ENCODE measurements at places on chromosomes 7 and 10.
A peak's percentile ranks its signal among the peaks of the same experiment; 100 is the strongest.

GRCh38 chr7:584122-584465 lies 64.4 kb upstream of the PDGFA start:
- peaks cover 34% of the 10 kb centered on the region for H3K4me1 ChIP-seq
- H3K4me3 ChIP-seq: peak overlapping the region; percentile 81
- peak; percentile 94 for DNase-seq
- H3K27ac ChIP-seq: peak overlapping the region; percentile 96
- H3K36me3 ChIP-seq: peaks cover 43% of the 10 kb centered on the region

GRCh38 chr7:26208040-26208439 lies 6.5 kb downstream of the CBX3 start:
- no peak for DNase-seq
- no peak overlapping the region for H3K4me3 ChIP-seq
- peaks cover 79% of the 10 kb centered on the region for H3K36me3 ChIP-seq
- peaks cover 60% of the 10 kb centered on the region for H3K4me1 ChIP-seq
- H3K27me3 ChIP-seq: no peaks in the 10 kb centered on the region
- no peak overlapping the region for H3K27ac ChIP-seq

DNA sequence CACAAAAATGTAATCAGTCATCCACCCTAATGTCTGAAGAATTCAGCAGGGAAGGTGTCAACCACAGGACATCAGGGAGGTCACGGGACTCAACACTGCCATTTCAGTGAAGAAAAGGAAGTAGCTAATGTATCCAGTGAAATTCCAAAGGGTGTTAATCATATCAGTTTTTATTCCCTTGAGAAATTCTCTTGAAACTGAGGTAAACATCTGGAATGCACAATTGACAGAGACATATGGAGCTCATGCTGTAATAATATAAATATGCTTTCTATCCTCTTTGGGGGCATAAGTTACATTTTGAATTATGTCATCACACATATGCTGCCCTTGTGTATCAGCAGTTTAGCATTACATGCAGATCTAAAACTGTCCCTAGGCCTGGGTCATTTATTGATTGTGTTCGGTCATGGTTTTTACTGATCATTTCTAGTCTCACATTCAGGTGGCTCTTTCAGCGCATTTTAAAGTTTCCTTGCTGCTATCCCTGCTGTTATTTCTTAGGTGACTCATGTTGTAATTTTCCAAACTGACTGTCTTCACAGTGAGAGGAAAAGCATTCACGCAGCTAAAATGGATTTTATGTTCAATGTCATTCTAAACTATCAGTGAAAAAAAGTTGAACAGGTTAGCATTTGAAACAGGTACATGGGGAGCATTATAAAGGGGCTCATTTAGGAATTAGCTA lies 273.9 kb downstream of the TSPAN12 start:
- no peaks in the 10 kb centered on the region for H3K36me3 ChIP-seq
- DNase-seq: no peak
- H3K4me3 ChIP-seq: no peak overlapping the region
- no peaks in the 10 kb centered on the region for H3K27me3 ChIP-seq
- H3K27ac ChIP-seq: no peak overlapping the region

GRCh38 chr7:111729483-111729882 lies 167.2 kb upstream of the IMMP2L start:
- no peaks in the 10 kb centered on the region for H3K4me1 ChIP-seq
- DNase-seq: no peak
- no peak overlapping the region for H3K27ac ChIP-seq
- no peak overlapping the region for H3K4me3 ChIP-seq

- H3K4me1 ChIP-seq: no peaks in the 10 kb centered on the region
- DNase-seq: no peak
- H3K27ac ChIP-seq: no peak overlapping the region
- H3K36me3 ChIP-seq: no peaks in the 10 kb centered on the region
- peaks cover 6% of the 10 kb centered on the region for H3K27me3 ChIP-seq
These were observed 120.9 kb downstream of the BUB3 start for GRCh38 chr10:123275136-123275564.

GRCh38 chr10:76126607-76127527 lies 695.4 kb downstream of the LRMDA start:
- no peak for DNase-seq
- H3K4me3 ChIP-seq: no peak overlapping the region
- H3K36me3 ChIP-seq: no peaks in the 10 kb centered on the region
- no peaks in the 10 kb centered on the region for H3K4me1 ChIP-seq
- H3K27me3 ChIP-seq: no peaks in the 10 kb centered on the region
- H3K27ac ChIP-seq: no peak overlapping the region

DNA sequence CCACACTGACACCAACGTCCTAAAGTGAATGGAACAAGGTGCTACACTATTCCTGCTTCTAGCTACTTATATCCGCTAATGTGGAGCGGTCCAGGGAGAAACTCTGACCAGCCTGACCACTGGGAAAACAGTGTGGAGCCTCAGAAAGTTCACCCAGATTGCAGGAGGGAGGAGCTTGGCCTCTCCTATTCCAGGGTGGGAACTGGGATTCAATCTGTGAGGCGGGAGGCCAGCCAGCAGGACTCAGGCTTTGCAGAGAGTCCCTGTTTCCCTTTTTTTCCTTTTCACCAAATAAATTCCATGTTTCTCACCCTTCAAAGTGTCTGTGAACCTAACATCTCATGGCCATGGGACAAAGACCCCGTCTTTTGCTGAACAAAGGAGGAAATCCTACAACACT lies 86.4 kb upstream of the SEMA3C start:
- H3K4me3 ChIP-seq: no peak overlapping the region
- no peak overlapping the region for H3K27ac ChIP-seq
- no peaks in the 10 kb centered on the region for H3K4me1 ChIP-seq
- H3K36me3 ChIP-seq: no peaks in the 10 kb centered on the region
- no peak for DNase-seq

GRCh38 chr7:158495786-158496185 lies 91.8 kb downstream of the PTPRN2 start:
- DNase-seq: no peak
- no peaks in the 10 kb centered on the region for H3K36me3 ChIP-seq
- no peaks in the 10 kb centered on the region for H3K27me3 ChIP-seq
- no peak overlapping the region for H3K27ac ChIP-seq
- H3K4me3 ChIP-seq: no peak overlapping the region

GRCh38 chr10:23331567-23332301 lies 12.9 kb downstream of the C10orf67 start:
- no peak for DNase-seq

GRCh38 chr10:27360581-27361172 lies 120.1 kb upstream of the ACBD5 start:
- H3K27ac ChIP-seq: no peak overlapping the region
- DNase-seq: peak; percentile 87
- H3K4me1 ChIP-seq: no peaks in the 10 kb centered on the region
- no peaks in the 10 kb centered on the region for H3K36me3 ChIP-seq

- no peak overlapping the region for H3K27ac ChIP-seq
- no peaks in the 10 kb centered on the region for H3K36me3 ChIP-seq
- H3K27me3 ChIP-seq: no peaks in the 10 kb centered on the region
- DNase-seq: no peak
These were observed 239.2 kb upstream of the GLI3 start for GRCh38 chr7:42476255-42476654.

DNA sequence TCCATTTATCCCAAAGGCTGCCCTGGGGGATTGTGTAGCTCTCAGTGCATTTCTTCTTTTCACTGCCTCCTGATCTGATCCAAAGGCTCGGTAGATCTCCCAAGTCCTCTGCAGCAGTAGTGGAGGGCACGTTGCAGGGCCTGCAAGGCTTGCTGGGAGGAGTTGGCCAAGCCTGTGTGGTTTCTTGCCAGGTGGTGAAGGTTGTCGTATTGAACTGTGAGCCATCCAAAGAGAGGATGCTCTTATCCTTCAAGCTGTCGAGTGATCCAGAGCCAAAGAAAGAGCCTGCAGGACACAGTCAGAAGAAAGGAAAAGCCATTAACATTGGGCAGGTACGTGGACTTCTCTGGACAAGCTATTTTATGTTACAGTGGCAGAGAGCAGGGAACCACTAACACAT lies 21.2 kb downstream of the PDCD11 start:
- H3K27ac ChIP-seq: no peak overlapping the region
- peaks cover 71% of the 10 kb centered on the region for H3K36me3 ChIP-seq
- H3K4me3 ChIP-seq: no peak overlapping the region
- H3K4me1 ChIP-seq: peaks cover 5% of the 10 kb centered on the region

DNA sequence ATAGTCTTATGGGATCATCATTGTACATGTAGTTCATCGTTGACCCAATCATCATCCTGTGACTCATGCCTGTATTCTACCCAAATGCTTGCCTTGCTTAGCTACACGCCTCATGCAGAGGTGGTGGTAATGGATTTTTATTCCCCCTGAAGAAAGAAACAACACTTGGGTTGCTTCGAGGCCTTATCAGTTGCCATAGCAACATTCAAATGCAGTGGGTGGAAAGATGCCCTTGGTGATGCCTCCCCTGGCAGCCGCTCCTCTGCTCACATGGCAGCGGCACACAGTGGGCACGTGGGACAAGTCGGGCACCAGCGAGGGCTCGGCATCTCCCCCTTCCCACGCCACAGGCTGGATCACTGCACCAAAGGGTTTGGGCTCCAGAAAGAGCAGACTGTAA lies 54.0 kb upstream of the NMT2 start:
- no peak overlapping the region for H3K27ac ChIP-seq
- no peaks in the 10 kb centered on the region for H3K4me1 ChIP-seq
- no peak for DNase-seq
- no peaks in the 10 kb centered on the region for H3K27me3 ChIP-seq
- H3K36me3 ChIP-seq: peaks cover 20% of the 10 kb centered on the region

DNA sequence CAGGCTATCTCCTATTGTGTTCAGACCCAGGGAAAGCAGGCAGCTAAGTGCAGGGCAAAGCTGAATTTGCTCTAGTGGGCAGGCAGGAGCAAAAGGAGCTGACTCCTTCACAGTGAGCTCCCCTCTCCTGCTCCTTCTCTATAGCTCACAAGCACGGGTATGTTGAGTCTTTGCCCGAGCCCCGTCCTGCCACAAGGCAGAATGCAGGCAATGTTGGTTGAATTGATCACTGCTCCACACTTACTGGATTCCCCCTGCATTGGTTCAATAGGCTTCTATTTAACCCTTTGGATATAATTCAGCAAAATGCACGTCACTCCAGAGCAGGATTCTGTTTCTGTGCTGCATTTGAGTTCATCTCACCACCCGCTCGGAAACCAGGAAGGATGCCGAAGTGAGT lies 16.2 kb upstream of the C10orf90 start:
- H3K4me3 ChIP-seq: no peak overlapping the region
- DNase-seq: no peak
- no peaks in the 10 kb centered on the region for H3K27me3 ChIP-seq
- no peaks in the 10 kb centered on the region for H3K4me1 ChIP-seq

- DNase-seq: no peak
- H3K4me3 ChIP-seq: no peak overlapping the region
- peaks cover 6% of the 10 kb centered on the region for H3K4me1 ChIP-seq
- no peaks in the 10 kb centered on the region for H3K27me3 ChIP-seq
- H3K36me3 ChIP-seq: peaks cover 23% of the 10 kb centered on the region
These were observed 29.5 kb downstream of the PDSS1 start for GRCh38 chr10:26727005-26727404.

GRCh38 chr7:4775848-4776623 lies 613 bp downstream of the AP5Z1 start:
- H3K27ac ChIP-seq: peak overlapping the region; percentile 98
- peaks cover 40% of the 10 kb centered on the region for H3K4me1 ChIP-seq
- no peaks in the 10 kb centered on the region for H3K27me3 ChIP-seq
- peak overlapping the region; percentile 98 for H3K4me3 ChIP-seq
- DNase-seq: peak; percentile 65

GRCh38 chr7:73612598-73613269 lies 11.6 kb downstream of the MLXIPL start:
- H3K36me3 ChIP-seq: no peaks in the 10 kb centered on the region
- H3K4me1 ChIP-seq: no peaks in the 10 kb centered on the region
- H3K27ac ChIP-seq: no peak overlapping the region
- no peak for DNase-seq
- no peak overlapping the region for H3K4me3 ChIP-seq
- H3K27me3 ChIP-seq: peaks cover 23% of the 10 kb centered on the region

DNA sequence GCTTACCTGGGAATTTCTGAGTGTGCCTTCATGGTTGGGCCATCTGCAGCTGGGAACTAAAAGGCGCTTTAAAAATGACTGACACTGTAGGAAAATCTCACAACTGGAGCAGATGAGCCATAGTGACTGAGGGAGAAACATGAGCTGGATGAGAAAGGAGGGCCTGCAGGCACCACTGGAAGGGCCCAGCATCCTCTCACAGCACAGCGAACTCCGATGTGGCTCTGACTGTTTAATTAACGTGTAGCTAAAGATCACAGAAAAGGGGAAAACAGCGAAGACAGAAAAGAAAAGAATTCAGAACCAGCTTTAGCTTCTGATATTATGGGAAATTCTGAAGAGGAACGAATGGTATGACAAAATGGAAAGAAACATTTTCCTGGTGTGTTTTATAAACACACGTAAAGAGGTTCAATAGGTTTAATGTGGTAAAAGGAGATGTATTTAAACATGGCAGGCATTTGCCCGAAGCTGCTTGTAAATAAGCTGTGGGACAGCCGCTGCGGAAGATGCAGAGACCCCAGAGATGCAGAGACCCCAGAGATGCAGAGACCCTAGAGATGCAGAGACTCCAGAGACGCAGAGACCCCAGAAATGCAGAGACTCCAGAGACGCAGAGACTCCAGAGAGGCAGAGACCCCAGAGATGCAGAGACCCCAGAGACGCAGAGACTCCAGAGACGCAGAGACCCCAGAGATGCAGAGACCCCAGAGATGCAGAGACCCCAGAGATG lies 534.3 kb downstream of the PTPRN2 start:
- H3K4me1 ChIP-seq: no peaks in the 10 kb centered on the region
- no peaks in the 10 kb centered on the region for H3K36me3 ChIP-seq
- no peak overlapping the region for H3K27ac ChIP-seq

- H3K27ac ChIP-seq: peak overlapping the region; percentile 85
- H3K4me1 ChIP-seq: peaks cover 63% of the 10 kb centered on the region
- H3K36me3 ChIP-seq: peaks cover 17% of the 10 kb centered on the region
- no peaks in the 10 kb centered on the region for H3K27me3 ChIP-seq
These were observed 1.2 kb downstream of the CCDC6 start for GRCh38 chr10:59905066-59905730.

DNA sequence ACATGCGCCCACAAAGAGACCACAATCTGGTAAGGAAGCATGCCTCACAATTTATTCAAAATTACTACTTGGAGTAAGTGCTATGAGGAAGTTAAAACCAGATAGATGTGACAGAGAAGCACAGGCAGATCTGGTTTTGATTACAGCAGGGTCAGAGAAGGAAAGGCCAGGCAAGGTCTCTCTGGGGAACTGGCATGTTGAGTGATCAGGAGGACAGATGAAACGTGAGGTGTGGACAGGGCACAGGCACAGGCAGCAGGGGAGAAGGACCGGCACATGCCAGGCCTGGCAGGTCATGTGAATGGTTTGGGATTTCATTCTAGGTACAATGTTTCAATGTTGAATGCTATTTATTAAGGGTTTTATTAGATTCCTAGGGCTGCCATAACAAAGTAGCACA lies 51.6 kb downstream of the GPAM start:
- no peak overlapping the region for H3K27ac ChIP-seq
- H3K36me3 ChIP-seq: no peaks in the 10 kb centered on the region
- H3K4me3 ChIP-seq: no peak overlapping the region
- H3K27me3 ChIP-seq: no peaks in the 10 kb centered on the region
- no peaks in the 10 kb centered on the region for H3K4me1 ChIP-seq

All from activated CD4-positive, alpha-beta T cell treated with anti-CD3 and anti-CD28 coated beads, Interleukin-2, amount 10 ng/mL, durations not matched to agents 7 days and 5 days (primary cell).